ENCODE measurements at places on chromosomes 4 and X. TPM values are rescaled to one million over a fixed set of nuclear protein-coding genes. Genes with fewer than 3 reads are reported as not detected.

GRCh38 chrX:3143043-3143799 is 102.0 kb downstream of the ARSF start:
- no peak for DNase-seq

GRCh38 chrX:121639781-121640180 is 592.4 kb downstream of the GLUD2 start:
- no peak for DNase-seq

SLC25A14 gene
- 6.2 TPM for total RNA-seq

VCX gene
- total RNA-seq = not detected

GRCh38 chr4:82798168-82799005 is at the start of gene SCD5:
SCD5 (minus strand) TSS chr4:82798796; CDS start chr4:82798537, 259 bp downstream.
- DNase-seq = no peak

DNA sequence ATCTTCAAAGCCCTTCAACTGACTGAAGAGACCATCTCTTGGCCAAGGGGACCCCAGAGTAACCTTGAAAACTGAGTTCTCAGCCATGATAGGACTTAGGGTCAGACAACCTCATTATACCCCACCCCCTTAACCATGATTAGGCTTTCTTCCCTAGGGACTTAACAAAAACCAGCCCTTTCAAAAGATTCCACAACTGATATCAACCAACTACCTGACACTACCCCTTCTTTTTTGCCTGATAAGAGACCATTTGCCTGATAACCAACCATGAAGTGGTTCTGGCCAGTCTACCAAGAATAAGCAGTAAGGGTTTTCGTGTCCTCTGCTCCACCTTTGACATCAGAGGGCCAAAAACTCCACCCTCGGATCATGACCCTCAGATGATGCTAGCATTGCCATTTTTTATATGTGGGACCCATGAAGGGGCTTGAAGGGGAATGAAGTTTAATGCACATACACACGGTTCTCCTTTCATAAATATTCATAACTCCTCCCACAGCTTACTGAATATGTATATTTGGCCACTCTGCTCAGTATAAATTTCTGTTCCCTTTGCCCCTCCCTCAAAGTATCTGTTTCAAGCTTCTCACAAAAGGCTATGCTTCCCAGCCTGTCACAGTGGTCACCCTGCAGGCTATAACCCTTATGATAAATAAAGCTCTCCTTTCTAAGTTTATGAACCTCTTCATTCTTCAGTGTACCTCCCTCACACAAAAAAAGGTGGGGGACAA is 12.3 kb downstream of the TBCK start:
- DNase-seq = no peak

DNA sequence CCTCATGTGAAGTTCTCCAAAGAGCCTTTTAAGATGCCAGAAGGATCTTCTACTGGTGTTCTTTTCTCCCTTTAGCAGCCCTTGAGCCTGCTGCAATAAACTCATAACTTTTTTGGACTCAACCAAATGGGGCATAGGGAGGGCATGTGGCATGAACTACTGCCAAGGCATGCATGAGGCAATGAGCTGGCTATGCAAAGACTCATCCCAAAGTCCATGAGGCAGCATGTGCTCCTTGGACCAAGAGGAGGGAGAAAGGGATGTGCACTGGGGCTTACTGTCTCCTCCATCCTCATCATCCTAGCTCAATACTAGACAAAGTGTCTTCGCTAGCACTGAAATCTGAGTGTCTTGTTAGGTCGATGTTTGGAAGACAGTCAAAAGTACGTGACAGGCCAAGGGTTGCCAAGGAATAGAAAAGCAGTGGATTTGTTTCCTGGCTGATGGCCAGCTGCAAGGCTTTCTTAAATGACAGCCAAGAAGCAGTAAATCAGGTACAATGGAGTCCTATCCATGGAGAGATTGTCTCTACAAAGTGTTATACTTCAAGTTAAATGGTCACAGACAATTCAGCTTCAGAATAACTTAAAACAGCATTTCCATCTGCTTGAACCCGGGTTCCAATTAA is 44.5 kb upstream of the ATXN3L start:
- no peak for DNase-seq

All from esophagus squamous epithelium (tissue), 5 donors.